M059J (cell line): ENCODE measurements at places on chromosomes 6 and 20. TPM values are rescaled to one million over a fixed set of nuclear protein-coding genes. Genes with fewer than 3 reads are reported as not detected.

DNA sequence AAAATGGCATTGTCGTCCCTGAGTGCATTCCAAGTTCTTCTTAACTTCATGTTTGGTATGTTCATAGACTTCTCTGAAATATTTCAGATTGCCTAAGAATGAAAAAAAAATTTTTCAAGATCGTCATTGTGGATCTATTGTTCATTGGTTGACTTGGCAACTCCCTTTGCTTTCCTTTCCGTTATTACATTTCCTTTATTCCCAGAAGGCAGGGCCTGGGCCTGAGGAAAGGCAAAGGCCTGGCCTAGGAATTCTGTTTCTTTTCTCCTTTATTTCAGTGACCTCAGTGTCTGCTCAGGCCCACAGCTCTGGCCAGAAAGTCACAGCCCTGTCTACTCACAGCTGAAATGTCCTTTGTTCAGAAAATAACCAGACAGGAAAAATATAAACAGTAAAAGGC, 401.6 kb upstream of the PLCB4 start:
- no peak for DNase-seq

- DNase-seq, result no peak
These were observed 134.1 kb downstream of the SOBP start for GRCh38 chr6:107624050-107624449.

DNA sequence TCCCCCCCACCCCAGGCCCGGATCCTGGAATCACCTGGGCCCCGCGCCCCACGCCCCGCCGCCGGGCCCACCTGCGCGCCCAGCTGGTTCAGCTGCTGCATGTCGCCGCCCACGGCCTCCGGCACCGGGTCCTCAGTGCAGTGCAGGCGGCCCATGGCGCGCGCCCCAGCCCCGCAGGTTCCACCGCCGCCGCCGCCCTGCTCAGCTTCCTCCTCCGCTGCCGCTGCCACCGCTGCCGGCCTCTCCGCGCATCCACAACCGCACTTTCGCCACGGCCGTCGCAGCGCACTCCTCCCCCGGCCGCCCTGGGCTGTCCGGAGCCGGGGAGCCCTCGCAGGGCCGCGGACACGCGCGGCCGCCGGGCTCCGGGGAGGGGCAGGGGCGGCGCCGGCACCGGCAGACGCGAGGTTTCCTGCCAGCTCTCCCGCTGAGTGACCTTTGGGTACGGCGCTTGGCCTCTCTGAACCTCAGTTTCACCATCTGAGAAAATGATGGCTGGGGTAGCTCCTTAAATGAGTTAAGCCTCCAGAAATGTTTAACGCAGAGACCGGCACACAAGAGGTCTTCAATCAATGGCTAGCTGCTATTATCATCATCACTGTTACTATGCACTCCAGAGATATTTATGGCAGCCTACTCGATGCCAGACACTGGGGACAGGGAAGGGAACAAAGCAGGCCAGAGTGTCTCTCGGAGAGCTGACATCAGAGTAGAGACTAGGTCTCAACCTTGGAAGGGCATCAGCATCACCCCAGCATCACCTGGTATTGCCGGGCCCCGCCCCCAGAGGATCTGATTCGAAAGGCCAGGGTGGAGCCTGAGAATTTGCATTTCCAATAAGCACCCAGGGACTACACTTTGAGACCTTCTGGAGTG, at the start of gene COMMD7:
Gene COMMD7 (minus strand): TSS at position 231 of the 876 bp plus-strand sequence. CDS start 76 bp downstream, at position 155.
- DNase-seq, result peak; percentile 52

DNA sequence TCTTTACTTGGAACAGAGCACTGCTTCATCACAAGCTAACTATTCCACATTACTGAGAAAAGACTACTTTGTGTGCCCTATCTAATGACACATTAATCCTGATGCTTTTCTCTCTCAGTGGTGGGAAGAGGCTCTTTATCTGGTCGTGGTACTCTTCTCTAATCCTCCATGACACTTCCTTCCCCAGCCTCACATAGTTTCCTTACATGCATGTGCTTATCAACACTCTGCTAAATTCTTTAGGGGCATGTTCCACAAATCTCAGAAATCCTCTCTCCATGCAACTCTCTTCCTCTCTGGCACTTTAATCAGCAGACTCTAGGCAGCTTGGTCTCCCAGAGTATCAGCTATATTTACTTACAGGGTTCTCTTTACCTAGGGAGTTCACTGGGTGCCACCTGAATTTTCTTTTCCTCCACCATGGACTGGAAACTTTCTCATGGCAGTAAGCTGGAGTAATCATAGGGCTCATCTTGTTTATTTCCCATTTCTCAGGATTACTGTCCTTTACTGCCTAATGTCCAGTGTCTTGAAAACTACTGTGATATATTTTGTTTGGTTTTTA, 27.0 kb upstream of the SLC22A2 start:
- DNase-seq, result no peak

- DNase-seq, result no peak
These were observed 2.9 kb downstream of the ZNF335 start for GRCh38 chr20:45968801-45969711.

DNA sequence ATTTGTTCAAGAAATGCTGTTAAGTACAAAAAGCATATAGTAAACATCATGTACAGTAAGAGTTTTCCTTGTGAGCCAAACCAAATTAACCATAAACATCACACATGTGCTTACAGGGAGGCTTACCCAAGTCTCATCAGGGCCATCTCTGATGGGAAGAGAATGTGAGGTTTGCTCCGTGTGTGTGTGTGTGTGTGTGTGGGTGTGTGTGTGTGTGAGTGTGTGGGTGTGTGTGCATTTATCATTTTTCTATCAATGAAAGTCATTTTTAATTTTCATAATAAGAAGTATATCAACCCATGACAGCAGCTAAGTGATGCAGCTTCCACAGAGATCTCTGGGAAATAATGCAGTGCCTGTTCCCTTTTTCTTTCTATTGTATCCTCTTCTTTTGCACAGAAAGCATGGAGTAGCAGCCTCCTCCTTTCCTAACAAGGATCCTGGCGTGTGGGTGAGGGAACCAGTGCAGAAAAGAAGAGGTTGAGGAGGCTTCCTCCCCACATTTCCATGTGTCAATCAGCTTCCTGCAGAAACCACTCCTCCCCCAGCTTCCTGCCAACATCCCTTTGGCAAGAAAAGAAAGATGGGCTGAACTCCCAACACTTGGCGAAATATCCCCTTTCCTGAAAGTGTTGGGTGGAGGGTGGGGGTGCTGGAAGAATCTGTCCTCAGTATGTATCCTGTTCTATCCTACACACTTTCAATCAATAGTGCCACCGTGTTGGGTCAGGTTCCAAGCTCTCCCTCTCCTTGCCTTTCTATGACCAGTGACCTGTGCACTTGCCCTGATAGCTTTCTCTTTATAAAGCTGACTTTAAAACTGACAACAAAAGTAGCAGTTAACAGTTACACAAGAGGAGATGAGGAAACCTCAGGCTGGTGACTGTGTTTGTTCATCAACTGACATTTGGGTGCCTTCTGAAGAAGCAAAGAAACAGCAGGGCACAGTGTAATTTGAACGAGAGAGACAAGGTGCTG, 251.8 kb upstream of the CITED2 start:
- DNase-seq, result no peak

The SIRPG gene
- total RNA-seq, result 0.89 TPM in 1 of 2 replicates, not detected in the other

The TSPO2 gene
- not detected in 2 replicates for total RNA-seq

The DEFB132 gene
- 0.05 TPM in 1 of 2 replicates, not detected in the other for total RNA-seq
